Endodermal cell (in vitro differentiated cells): ENCODE measurements at places on chromosomes 13 and 19.

DNA sequence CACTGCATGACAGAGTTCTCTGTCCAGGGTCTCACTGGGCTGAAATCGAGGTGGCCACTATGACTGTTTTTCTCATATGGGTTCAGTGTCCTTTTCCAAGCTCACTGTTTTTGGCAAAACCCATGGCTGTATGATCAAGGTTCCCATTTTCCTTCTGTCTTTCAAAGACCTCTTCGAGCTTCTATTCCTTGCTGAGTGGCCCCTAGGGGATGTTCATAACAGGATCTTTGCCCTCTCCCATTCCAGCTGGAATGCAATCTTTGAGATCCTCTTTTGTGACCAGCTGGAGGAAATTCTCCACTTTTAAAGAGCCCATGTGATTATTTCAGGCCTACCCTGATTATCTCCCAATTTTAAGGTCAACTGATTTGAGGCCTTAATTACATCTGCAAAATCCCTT is 572.5 kb upstream of the SLC10A2 start:
- DNase-seq: no peak

DNA sequence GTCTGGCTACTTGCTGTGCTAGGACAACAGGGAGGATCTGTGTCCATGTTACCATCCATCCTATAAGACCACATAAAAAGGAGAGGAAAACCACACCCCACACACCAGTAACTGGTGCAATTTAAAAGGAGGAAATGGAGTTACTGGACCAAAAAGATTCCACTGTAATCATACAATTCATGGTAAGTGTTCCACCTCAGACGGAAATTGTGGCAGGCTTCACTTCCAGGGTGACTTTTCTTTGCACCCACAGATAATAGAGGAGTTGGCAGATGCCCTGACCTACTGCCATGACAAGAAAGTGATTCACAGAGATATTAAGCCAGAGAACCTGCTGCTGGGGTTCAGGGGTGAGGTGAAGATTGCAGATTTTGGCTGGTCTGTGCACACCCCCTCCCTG is 2.4 kb downstream of the AURKC start:
- peak; percentile 7 for DNase-seq

DNA sequence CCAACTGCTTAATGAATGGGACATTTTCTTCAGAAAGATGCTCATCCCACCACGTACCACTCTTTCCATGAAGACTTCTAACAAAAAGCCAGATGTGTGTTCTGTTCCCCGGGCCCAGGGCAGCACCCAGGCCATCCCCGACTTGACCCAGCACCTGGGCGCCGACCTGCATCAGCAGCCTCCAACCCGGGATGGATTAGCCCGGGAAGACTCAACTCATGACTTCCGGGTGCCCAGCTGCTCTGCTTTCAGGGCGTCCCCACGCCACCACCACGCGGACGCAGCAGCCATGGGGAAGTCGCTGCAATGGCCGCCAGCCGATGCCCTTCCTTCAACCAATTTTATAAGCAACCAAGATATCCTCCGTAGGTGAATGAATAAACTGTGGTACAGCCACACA is 123.8 kb upstream of the TUBA3C start:
- no peak for DNase-seq

DNA sequence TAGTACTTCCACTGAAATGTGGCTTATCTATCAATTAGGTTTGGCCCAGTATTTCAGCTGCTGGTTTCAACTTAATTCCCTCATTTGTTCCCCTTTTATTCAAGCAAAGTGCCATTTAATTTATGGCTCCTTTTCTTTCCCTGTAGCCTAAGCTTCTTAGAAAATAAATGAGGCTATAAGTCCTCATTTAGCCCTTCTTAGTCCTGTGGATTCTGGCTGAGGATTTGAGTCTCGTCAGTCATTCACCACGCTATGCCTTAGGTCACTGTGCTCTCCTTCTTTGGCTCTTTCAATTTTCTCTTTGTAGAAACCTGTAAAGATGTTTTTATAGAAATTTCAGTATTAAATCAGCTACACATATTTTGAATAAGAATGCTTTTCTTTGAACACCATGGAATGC is 579.1 kb downstream of the GPC6 start:
- DNase-seq: no peak

DNA sequence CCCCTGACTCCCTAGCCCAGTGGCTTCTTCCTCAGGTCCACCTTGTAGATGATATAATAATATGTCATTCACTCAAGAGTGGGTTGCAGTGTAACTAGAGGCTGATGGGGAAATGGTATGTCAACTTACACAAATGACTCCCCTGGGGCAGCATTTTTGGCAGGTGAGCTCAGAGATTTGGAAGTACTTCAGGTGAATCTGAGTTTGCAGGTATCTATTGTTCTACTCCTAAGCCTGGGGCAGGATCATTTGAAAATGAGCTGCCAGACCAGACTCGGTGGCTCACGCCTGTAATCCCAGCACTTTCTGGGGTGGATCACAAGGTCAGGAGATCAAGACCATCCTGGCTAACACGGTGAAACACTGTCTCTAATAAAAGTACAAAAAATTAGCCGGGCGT is 11.6 kb upstream of the CNMD start:
- peak; percentile 53 for DNase-seq

DNA sequence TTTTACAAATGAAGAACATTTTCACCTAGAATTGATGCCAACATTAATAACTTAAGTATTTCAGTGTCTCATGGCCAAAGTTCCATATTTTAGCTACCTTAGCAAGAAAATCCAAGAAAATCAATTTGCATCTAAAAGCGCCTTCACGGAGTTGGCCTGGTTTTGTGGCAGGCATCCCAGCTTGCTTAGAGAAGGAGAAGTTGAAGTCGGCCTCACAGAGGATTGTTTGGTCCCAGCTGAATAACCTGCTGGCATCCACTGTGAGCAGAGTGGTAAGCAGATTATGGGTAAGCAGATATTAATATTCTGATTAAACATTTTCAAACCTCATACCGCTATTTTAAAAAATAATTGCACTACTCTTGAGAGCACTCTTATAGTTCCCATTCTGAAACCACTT is 62.3 kb upstream of the STARD13 start:
- DNase-seq: no peak

DNA sequence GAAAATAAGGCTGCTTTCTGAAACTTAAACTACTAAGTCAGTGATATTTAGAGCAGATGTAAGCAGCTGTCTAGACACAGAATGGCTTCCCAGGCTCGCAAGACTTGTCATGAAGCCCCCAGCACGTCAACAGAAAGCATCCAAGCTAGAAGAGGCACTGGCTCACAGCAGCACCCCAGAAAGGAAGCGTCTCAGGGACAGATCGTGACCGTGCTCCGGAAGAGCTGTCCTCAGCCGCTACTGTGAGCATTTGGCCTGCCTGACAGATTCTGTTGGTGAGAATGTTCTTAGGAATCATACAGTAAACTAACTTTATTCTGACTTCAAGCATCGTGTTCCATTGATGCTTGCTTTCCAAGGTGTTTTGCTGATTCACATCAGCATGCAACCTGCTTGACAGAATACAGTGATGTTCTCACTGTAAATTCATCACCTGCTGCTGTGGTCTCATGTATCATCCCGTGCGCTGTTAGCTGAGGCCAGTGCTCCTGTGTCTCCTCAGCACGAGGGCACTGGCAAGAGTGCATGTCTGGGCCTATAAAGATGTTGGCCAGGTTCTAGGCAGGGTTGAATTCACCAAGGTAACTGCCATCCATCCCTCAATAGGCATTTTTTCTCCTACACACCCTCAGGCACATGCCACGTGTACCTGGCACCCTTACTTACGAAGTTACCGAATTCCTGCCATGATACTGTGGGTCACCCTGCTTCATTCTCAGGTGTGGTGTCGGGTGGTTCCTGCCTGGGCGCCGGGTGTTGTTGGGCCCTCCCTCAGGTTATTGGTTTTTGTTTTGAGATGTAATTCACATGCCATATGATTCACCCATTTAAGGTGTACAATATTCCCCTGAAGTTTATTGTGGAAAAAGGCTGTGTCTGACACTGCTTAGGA is 15.9 kb downstream of the SPINT2 start:
- DNase-seq: no peak

- no peak for DNase-seq
Measured at GRCh38 chr19:16608290-16608739, 19.7 kb downstream of the MED26 start.

- no peak for DNase-seq
Measured at GRCh38 chr19:43306097-43306496, 36.8 kb upstream of the PSG9 start.

GRCh38 chr13:48160606-48161278 is 65.8 kb upstream of the MED4 start:
- no peak for DNase-seq

- DNase-seq: no peak
Measured at GRCh38 chr13:95457294-95457693, 95.2 kb upstream of the CLDN10 start.

DNA sequence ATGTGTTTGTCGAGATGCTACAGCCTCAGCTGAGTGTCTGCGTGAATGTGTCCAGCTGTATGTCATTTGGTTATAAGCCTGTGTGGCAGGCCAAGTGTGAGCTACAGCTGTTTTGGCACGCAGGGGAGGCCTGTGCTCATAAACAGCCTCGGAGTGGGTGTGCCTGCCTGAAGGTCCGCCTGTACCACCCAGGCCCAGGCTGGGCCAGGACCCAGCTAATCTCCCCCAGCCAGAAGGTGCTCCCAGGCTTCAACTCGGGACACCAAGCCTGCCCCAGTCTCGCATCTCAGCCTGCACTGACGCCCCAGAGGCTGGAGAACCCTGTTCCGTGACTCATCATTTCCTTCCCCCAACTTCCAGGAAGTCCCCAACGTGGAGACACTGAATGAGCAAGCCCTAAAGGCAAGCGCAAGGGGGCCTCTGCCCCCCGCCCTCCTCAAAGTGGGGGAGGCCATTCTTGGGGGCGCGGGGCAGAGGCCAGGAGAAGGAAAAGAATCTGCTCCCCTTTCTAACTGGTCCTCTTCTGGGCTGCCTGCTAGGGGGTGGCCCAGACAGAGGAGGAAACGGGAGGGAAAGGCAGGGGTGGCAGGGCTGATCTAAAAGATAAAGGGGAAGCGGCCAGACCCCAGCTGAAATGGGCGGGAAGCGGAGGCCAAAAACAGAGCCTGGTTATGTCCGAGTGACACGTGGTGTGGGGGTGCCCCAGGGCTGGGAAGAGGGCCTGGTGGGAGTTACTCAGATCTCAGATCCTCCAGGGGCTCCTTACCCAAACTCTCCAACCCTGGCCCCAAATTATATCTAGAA is 2.0 kb downstream of the SLC1A5 start:
- peak; percentile 78 for DNase-seq

GRCh38 chr13:95319551-95320274 is 18.5 kb upstream of the ABCC4 start:
- DNase-seq: no peak

- no peak for DNase-seq
Measured at GRCh38 chr19:1248786-1249297, 459 bp downstream of the MIDN start.

GRCh38 chr13:19624265-19624664 is 9.2 kb upstream of the MPHOSPH8 start:
- no peak for DNase-seq

DNA sequence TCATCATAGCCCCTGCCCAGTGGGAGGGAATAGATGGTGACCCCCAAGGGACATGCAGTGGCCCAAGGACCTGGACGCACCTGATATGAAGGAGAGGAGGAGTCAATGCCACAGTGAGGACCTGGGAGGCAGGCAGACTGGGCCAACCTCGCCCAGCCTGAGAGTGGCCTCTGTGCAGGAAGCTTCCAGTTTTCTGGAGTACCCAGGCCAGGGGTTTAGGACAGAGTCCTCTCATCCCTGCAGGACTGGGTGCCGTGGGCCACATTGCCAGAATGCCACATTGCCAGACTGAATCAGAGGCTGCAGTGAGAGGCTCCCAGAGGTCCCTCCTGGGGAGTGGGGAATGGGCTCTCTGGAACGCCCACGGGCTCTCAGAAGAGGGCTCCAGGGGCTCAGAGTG is 82.9 kb upstream of the VSTM2B start:
- no peak for DNase-seq

DNA sequence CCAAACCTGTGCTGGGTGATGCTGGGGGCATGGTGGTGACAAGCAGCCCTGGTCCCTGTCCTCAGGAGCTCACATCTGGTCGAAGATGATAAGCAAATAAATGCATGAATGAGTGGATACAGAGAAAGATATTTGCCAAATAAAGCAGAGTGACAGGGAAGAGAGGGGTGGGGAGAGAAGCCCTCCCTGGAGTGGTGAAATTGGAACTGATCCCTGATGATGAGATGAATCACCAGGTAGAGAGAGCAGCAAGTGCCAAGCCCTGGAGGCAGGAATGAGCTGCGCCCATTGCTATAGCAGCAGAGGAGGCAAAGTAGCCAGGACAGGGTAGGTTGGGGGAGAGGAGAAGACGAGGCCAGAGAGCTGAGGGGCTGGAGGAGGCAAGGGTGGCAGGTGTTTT is 13.7 kb downstream of the FXYD5 start:
- DNase-seq: peak; percentile 9

- DNase-seq: no peak
Measured at GRCh38 chr19:44845286-44845611, 848 bp upstream of the NECTIN2 start.

GRCh38 chr19:54162241-54162805 is 2.8 kb upstream of the LENG1 start:
- peak; percentile 96 for DNase-seq

GRCh38 chr13:45269204-45269603 is 68.4 kb upstream of the KCTD4 start:
- DNase-seq: no peak

DNA sequence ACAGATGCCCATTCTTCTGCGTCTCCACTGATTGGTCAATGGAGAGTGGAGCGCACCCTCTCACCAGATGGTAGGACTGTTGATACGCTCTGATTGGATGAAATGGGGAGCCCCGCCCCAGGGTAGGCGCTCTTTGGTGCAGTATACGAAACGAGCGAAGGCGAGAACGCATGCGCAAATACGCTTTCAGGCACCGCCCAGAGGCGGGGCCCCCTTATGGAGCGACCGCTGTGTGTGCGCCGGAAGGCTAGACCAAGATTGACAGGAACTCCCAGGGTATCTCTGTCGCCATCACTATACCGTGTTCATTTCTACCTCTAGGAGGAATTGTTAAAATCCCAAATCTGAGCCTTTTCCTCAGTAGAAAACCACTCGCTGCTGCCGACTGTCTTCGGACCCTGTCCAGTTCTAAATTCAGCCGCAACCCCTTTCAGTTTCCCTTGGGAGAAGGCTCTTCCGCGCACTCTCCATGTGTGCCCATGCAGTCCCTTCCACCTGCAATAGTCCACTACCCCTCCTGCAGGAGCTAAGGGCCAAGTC is 720 bp upstream of the HNRNPL start:
- DNase-seq: no peak

DNA sequence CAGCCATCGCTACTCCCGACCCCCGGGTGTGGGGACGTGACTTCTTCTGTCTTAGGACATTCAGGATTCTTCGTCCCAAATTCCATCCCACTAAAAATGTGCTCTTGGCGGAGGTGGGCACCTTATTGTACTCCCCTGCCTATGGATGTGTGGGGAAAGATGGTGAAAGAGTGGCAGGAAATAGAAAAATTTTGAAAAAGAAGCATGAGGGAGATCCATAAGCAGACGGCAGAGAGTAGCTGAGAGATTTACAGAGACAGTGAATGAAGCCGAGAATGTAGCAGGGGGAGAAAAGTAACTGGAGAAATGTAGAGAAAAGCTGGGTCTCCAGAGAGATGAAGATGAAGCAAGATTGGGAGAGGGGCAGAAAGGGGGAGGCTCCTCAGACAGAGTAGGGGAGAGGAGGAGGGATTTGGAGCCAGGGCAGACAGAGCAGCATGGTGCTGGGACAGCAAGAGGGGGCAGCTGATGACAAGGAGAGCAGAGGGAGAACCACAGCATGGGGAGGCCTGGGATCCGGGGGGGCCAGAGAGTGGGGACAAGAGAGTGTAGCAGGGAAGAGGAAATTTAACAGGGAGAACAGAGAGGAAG is 843 bp downstream of the ZNF610 start:
- no peak for DNase-seq
